ENCODE measurements at places on chromosomes 13 and 19.

DNA sequence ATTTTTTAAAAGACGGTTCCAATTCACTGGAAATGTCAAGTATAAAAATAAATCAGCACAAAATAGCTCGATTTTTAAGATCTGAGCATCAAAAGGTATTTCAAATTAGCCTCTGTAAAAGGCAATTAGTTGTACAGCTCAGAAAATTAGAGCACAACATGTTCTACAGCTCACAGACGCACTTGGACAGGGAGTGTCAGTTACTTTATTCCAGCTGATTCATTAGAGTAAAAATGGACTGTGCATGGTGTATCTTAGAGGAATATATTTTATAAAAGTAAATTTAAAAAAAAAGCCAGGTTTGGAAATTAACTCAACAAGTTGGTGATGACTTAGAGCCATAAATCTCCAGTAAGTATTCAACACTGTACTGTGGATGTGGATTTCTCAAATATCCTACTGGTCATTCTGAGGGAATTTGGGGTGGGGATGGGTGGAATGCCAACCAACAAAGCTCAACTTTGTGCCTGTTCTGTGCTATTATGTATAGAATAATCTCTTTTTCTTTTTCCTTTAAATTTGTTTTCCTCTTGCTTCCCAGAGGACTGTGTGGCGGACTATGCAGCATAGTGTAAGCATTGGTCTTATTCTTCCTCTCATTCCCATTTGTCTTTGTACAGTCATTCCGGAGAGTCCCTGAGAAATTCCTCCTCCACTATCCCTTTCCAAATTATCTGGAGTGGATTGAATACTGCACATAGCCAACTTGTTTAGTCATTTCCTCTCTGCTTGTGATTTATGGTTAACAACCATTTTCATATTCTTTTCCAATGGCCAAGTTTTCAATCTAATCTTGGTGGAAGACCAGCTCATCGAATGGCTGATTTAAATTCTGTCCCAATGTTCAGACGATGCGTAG lies 169.3 kb downstream of the DCT start:
- DNase-seq, result no peak

- DNase-seq, result peak; percentile 85
Observed at GRCh38 chr19:40284501-40285352, at the start of gene AKT2. AKT2 (minus strand) TSS chr19:40285345; CDS start chr19:40265267, 20,078 bp downstream.

DNA sequence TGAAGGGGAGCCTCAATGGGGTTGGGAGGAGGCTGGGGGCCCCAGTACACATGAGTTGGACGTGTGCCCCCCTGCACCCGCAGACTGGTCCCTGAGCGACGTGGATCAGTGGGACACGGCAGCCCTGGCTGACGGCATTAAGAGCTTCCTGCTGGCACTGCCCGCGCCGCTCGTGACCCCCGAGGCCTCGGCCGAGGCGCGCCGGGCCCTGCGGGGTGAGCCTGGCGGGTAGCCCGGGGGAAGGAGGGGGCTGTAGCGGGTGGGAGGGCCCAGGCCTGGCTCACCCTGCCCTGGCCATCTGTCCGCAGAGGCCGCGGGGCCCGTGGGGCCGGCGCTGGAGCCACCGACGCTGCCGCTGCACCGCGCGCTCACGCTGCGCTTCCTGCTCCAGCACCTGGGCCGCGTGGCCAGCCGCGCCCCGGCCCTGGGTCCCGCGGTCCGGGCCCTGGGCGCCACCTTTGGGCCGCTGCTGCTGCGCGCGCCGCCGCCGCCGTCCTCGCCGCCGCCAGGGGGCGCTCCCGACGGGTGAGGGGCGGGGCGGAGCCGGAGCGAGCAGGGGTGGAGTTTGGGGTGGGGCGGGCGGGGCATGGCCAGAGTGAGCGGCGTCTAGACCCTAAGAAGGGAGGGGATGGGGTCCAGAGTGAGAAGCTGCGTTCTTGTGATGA lies 8.1 kb downstream of the PIK3R2 start:
- DNase-seq, result no peak

GRCh38 chr13:23003446-23003845 lies 177.3 kb upstream of the SGCG start:
- DNase-seq, result no peak

DNA sequence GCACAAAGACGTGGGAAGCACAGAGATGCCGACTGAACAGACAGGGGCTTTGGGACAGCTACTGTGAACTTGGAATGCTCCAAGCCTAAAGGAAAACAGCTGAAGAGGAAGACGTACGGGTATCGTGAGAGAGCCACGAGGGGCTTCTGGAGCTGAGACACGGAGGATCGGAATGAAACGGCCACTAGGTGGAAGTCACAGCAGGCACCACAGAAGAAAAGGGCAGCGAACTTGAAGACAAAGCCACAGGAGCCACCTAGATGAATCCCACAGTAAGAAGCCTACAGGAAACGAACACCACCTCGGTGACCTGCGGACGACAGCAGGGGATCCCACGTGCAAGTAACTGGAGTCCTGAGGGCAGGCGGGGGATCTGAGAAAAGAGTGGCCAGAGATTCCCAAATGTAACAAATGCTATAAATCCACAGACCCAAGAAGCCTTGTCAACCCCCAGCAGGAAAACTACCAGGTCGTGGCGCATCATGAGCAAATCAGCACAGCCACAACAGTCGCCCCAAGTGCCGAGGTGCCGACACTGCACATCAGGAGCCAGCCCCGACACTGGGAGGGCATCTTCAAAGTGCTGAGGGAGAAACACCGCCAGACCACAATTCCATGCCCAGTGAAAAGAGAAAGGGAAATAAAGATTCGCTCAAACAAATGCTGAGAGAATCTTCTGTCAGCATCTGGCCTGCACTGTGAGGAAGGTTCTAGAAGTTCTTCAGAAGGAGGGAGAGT lies 39.3 kb upstream of the ISYNA1 start:
- no peak for DNase-seq

DNA sequence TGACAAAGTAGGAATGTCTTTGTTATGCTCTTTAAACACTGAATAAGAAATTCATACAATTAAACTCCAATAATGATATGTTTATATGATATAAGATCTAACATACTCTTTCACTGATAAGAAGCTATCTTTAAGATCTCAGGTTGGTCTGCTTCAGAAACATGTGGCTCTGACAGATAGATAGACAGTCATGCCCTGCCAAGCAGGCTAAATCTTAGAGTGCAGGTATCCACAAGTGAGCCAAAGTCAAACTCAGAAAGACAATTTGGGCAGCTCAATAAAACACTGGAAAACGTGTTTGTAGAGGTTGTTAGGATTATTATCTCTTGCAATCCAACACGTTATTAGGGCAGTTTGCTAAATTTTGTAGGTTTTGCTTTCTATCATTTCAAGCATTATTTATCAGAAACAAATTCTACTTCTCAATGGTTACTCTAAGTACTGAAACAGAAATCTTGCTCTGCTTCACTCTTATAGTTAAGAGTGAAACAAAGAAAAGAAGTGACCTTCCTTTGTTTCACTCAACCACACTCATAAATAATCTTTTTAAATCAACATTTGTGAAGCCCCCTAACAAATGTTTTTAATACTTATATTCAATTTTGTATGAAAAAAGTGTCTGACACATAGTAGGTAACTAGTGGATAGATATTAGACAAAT lies 1255.6 kb downstream of the DIAPH3 start:
- DNase-seq, result no peak

DNA sequence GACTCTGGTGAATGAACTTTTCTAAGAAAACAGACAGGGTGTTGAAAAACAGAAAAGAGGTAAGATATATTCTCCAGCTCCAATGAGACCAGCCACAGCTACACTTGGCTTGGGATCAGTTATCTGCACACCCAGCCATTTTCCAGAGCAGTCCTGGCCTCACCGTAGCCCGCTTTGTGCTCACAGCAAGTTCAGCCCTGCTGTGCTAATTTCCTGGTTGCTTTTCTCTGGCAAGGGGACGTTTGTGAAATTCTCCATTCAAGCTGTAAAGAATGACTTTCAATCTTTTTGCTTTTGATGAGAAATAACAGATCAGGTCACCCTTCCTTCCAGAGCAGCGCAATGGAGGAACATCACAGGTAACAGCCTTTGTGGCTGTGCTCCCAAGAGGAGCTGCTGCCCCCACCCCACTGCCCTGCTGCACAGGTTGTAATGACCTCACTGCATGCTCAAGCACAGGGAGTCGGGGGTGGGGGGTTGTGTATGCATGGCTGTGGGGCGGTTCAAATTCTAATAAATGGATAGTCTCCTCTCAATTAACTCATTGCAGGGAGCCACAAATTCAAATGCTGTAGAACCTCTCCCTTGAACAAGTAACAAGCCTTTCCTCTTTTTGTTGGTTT lies 516.6 kb upstream of the NBEA start:
- no peak for DNase-seq

- no peak for DNase-seq
Observed at GRCh38 chr13:23159205-23159759, 21.5 kb upstream of the SGCG start.

- DNase-seq, result no peak
Observed at GRCh38 chr13:22017226-22017625, 346.4 kb downstream of the FGF9 start.

DNA sequence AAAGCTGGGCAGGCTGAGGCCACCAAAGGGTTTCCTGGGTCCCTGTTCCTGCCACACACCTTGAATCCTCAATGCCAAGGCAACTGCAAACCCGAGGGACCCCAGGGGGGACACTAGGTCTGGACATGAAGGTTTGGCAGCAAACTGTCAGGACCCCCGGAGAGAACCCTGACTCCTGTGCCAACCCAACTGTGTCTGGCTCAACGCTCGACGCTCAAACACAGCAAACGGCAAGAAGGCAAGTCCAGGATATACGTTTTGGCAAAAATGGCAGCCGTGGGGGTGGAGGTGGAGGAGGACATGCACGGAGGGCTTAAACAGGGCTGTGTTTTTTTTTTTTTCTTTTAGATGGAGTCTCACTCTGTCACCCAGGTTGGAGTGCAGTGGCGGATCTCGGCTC lies 73.0 kb downstream of the GADD45B start:
- DNase-seq, result no peak

DNA sequence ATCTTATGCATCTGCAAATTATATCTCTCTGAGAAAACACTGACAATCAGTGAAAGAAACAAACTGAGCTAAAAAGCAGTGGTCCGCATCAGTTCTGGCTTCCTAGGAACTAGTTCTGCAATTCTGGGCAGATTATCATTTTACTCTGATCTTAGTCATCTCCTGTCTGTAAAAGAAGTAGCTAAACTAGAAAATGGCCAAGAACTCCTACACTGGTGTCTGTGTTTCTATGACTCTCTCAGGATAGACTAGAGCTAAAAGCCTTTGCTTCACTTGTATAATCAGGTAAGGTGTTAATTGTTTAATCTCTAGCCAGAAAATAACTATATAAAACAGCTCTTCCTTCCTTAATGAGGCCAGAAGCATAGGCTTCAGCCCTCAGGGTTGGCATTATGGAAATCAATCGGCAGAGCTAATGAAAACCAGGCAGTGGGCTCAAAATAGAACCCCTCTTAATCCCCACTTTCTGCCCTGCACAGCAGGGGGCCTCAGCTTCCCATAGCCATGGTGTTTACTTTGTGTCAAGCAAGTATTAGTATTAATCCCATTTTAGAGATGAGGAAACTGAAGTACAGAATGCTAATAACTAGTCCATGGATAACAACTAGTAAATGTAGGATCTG lies 459.2 kb downstream of the FGF14 start:
- no peak for DNase-seq

DNA sequence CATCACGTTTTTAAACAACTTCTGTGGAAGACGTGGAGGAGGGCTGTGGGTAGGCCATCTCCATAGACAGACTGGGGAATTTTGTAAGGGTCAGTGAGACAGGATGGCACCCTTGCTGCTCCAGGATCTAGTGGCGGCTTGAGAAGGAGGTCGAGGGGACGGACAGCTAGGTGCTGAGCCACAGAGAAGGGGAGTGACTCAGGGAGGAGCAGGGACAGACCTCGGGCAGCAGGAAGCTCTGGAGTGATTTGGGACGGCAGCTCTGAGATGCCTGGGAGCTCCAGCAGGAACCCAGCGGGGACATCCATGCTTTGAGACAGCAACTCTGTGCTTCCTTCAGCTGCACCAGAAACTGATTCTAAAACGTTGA lies 169.1 kb upstream of the SOX1 start:
- DNase-seq, result no peak
